A549 treated with DMSO at 1 μM for 4 hours (cell line): ENCODE measurements at places on chromosomes 3 and 15. TPM values are rescaled to one million over a fixed set of nuclear protein-coding genes. Genes with fewer than 3 reads are reported as not detected.

Gene ROPN1
- not detected in 5 replicates for total RNA-seq

Gene ARNT2
- total RNA-seq: 16.8 to 20.6 TPM (median 18.4 TPM) in 5 replicates

Gene MKRN3
- total RNA-seq: 2.2 to 3.6 TPM (median 2.8 TPM) in 5 replicates

Gene MEIS2
- 8.2 to 10.5 TPM (median 9.5 TPM) in 5 replicates for total RNA-seq

Gene TF
- 0.68 to 1.4 TPM (median 0.83 TPM) in 5 replicates for total RNA-seq

Gene SLC22A13
- total RNA-seq: 0.05 to 0.09 TPM in 2 of 5 replicates, not detected in the others

Gene MYLK
- total RNA-seq: 12.3 to 16.6 TPM (median 15.2 TPM) in 5 replicates

Gene P2RY14
- total RNA-seq: not detected in 5 replicates

Gene CPLX3
- 0.06 TPM in 1 of 5 replicates, not detected in the others for total RNA-seq

Gene SEMA3G
- 0.03 to 0.30 TPM (median 0.09 TPM) in 5 replicates for total RNA-seq

Gene CTXN2
- total RNA-seq: 0.02 to 0.04 TPM in 2 of 5 replicates, not detected in the others

Gene HYAL3
- total RNA-seq: 6.7 to 10.9 TPM (median 8.1 TPM) in 5 replicates

Gene BFSP2
- not detected in 5 replicates for total RNA-seq

Gene CRYGS
- 0.46 to 0.77 TPM (median 0.73 TPM) in 5 replicates for total RNA-seq

Gene UBAP1L
- total RNA-seq: 0.52 to 1.4 TPM (median 0.91 TPM) in 5 replicates
